Myocyte (in vitro differentiated cells): ENCODE measurements at places on chromosomes 4 and X.

- peak; percentile 88 for DNase-seq
These were observed 237.5 kb downstream of the BCOR start for GRCh38 chrX:39859991-39860861.

GRCh38 chr4:40040908-40041307 lies 15.7 kb upstream of the N4BP2 start:
- DNase-seq: no peak

DNA sequence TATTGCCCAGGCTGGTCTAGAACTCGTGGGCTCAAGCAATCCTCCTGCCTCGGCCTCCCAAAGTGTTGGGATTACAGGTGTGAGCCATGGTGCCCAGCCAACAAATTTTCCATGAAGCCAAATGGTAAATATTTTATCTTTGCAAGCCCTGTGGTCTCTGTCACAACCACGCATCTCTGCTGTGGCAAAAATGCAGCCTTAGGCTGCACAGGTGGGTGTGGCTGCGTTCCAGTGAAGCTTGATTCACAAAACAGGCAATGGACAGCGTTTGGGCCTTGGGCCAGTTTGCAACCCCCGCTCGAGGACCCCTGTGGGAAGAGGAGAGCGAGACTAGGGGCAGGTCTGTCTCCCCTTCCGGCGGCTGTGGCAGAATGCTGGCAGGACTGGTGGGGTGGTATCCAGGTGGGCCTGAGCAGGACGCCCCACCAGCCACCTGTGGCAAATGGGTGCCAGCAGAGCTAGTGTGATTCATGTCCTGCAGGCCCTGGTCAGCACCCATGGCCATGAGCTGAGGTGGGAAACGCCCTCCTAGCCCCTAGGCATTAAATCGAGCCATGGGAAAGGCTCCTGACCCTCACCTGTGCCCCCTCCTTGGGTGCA lies 19.7 kb downstream of the HTRA3 start:
- DNase-seq: no peak

DNA sequence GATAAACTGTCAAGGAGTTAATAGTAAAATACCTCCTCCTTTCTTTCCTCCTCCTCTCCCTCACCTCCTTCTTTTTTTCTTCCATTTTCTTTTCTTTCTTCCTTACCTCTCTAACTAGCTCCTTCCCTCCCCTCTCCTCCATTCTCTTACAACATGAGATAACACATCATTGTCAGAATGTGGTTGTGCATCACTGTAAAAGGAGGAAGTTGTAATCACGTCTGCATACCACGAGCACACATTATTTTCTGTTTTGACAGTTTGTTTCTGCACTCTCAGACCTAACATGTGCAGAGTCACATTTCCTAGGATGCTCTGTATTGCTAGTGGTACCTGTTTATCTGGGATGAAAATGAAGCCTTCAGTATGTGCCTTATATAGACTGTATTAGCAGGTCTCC lies 9.1 kb downstream of the SLIT2 start:
- no peak for DNase-seq

DNA sequence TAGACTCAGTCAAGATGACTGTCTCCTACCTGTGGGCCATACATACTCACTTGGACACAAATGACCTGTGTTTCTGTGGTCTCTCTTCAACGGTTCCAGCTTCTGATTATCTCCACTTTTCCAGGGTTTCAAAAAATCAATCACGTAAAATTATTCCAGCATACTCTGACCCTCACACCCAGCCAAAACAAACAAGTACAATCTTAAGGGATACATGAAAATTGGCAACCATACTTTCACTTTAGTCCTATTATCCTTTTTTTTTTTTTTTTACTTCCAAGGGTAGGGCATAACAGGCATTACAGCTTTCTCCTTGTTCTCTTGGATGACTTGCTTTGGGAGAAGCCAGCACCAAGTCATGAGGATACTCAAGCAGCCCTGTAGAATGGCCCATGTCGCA lies 225.8 kb upstream of the GALNT7 start:
- DNase-seq: no peak

DNA sequence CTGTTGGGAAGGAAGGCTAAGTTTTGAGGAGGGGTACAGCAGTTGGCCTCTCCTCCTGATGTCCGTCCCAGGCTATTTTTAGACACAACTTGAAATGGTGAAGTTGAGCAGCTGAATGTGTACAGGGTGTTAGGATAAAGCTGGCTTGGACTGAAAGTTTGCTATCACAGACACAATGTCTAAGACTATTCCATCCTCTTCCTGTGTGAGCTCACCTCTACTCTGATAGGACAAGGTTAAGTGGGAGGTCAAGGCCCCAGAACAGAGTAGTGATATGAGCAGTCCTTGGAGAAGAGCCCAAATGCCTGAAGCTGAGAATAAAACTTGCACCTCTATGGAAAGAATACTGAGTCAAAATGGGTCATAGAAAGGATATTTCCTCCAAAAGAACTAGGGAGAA lies 4.1 kb downstream of the ATP1B4 start:
- peak; percentile 48 for DNase-seq

DNA sequence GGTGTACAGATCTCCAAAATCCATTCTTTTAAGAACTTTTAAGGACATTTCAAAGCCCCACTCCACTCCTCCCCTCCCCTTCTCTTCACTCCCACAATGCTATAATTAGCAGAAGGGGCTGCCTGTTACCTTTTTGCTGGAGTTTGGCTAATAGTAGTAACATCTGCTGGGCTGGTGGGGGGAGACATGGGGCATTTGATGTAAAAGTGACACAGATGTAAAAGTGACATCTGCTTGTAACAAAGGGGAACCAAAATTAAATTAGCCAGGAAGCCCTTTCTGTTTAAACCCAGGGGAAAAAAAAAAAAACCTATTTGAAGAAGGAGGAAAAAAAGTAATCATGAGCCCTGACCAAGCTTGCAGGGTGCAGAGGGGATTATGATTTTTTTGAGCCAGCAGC lies 5.4 kb upstream of the PHOX2B start:
- no peak for DNase-seq

- peak; percentile 34 for DNase-seq
These were observed 467.0 kb downstream of the PCDH18 start for GRCh38 chr4:137065311-137065710.

DNA sequence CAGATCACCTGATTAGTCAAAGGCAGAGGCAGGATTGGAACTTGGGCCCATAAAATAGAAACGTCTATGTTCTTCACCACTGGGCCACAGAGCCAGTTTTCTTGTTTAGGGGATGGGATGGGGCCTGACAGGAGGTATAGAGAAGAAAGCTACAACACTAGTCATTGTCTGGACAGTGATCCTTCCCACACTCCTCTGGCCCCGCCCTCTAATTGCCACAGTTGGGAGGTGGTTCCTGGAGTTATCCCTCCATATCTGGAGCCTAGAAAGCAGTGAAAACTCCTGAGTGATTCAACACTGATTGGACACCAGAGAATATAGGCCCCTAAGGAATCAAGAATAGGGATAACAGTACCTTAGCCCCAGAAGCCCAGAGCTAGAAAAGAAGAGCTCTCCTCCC lies 22.9 kb downstream of the RASL11B start:
- no peak for DNase-seq

- no peak for DNase-seq
These were observed 4.4 kb upstream of the MAEA start for GRCh38 chr4:1285151-1285789.
